GM10248 (cell line): ENCODE measurements at places on chromosomes 2 and 18.

- DNase-seq: no peak
Observed at GRCh38 chr2:181465676-181466375, 8.6 kb downstream of the ITGA4 start.

GRCh38 chr2:208466151-208466919 lies 59.7 kb downstream of the PTH2R start:
- DNase-seq: peak; percentile 26

GRCh38 chr2:237223201-237223861 lies 137.6 kb downstream of the COPS8 start:
- DNase-seq: no peak

DNA sequence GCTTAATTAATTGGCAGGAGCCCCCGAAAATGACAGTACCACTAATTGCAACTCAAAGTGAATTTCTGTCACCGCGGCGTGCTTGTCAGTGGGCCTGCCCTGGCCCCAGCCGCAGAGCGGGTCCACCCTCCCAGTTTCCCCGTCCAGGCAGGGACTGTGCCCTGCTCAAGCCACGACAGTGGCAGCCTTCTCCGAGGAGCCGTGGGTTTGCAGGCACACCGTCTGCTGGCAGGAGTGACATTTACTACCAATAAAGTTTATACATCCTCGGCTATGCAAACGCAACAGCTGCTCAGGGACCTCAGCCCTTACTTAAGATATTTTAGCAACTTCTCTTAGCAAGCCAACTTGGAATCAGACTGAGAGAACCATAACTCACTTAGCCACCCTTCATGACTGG lies 112.7 kb downstream of the GBX2 start:
- no peak for DNase-seq

GRCh38 chr2:206802654-206803514 lies 37.5 kb downstream of the FASTKD2 start:
- no peak for DNase-seq

- DNase-seq: no peak
Observed at GRCh38 chr2:195639959-195640358, 17.1 kb upstream of the SLC39A10 start.

GRCh38 chr2:48347712-48348111 lies 182.2 kb upstream of the STON1 start:
- DNase-seq: no peak
